ENCODE measurements at places on chromosomes 12 and 14.

DNA sequence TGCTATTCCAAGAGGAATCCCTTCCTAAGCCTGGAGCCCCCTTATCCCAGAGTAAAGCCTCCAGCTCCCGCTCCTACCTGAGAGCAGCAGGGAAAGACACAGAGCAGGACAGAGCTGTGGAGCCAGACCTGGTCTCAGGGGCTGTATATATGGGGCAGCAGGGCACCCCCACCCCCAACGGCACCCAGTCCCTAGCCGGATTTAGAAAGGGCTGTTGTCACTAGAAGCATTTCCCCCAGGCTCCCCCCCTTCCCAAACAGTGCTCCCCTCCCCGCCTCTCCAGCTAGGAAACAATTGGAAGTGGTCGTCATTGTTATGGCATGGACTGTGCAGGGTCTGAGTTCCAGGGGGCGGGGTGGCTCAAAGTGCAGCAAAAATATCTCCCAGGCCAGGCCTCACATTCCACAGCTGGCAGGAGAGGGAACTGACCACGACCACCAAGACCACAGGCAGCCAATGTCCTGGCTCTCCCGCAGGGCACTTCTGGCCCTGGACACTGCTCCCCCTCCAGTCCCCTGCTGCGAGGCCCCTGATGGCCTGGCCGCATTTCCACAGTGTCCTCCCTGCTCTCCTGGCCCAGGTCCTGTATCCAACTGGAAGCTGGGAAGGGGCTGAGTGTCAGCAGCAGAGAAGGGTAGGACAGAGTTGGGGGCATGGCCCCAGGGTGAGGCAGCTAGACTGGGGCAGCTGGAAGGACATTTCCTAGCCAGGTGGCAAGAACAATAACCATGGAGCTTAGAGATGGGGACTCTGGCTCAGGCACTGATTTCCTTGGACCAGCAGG, at the start of gene MYH7:
Gene MYH7, minus strand, starts transcription at position 118 of the 784 bp plus-strand sequence. CDS start 1,928 bp downstream, outside the sequence.
- DNase-seq = peak; percentile 39

DNA sequence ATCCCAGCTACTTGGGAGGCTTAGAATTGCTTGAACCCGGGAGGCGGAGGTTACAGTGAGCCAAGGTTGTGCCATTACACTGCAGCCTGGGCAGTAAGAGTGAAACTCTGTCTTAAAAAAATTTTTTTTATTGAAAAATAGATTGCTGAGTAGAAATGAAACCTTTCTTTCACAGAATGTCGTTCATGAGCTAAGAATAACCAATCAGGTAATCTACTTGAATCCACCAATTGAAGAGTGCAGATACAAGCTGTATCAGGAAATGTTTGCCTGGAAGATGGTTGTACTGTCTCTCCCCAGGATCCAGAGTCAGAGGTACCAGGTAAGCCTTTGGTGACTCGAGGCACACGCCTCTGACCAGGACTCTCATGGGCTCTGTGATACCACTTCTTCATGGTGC, 27.0 kb downstream of the DYNC1H1 start:
- DNase-seq = no peak

GRCh38 chr12:89890161-89890560, 181.5 kb upstream of the ATP2B1 start:
- no peak for DNase-seq

DNA sequence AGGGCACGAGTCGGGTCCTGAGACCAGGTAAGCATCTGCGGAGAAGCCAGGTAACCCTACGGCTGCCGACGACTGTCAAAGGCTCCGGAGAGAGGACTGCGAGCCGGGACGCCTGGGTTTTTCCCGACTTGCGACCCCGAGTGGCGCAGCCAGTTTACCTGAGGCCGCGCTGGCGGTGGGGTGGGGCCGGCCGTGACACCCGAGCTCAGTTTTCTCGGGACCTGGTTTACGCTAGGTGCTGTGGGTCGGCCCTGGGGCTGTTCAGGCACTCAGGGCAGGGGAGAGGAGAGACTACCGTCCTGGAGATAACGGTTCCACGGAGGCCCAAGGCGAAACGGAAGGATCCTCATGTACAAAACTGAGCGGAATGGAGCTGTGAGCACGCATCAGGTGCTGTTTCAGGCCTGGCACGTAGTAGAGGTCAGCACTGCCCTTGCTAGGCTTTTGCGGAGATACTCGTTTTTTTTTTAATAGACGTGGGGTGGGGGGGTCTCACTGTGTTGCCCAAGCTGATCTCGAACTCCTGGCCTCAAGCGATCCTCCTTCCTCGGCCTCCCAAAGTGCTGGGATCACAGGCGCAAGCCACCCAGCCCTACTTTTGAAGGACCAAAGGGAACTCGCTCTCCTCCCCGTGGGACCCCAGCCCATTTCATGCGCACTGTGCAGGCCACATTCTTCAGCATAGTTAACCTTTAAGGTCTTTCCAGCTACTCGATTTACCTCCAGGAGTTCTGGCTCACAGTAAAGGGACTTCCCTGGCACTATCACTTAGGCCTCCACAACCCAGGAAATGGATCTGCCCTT, 471 bp downstream of the MTRFR start:
- peak; percentile 11 for DNase-seq

GRCh38 chr14:71449316-71450055, 482.7 kb upstream of the RGS6 start:
- no peak for DNase-seq

- peak; percentile 23 for DNase-seq
Measured at GRCh38 chr14:36659010-36659821, 2.4 kb upstream of the PAX9 start.

- DNase-seq = peak; percentile 91
Measured at GRCh38 chr14:37594238-37594970, 645 bp downstream of the FOXA1 start.

GRCh38 chr12:71737197-71737596, 17.5 kb upstream of the RAB21 start:
- no peak for DNase-seq

DNA sequence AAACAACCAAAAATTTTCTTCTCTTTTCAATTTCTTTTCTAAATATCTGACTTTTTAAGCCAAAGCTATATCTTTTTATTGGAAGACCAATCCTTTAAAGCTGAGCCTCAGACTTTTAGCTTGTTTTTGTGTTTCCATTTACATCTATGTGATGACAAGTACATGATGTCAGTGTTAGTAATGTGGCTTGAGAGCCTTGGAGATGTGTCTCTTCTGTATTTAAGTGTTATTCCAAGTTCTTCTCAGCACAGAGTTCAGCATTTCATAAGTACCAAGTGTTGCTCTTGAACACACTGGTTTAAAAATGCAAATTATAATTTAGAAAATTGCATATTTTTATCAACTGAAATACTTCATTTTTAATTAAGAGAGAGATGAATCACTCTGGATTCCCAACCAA, 948.9 kb upstream of the FLRT2 start:
- no peak for DNase-seq

- no peak for DNase-seq
Measured at GRCh38 chr12:60535363-60535762, 939.5 kb downstream of the SLC16A7 start.

- no peak for DNase-seq
Measured at GRCh38 chr14:90549794-90550641, 153.2 kb downstream of the CALM1 start.

DNA sequence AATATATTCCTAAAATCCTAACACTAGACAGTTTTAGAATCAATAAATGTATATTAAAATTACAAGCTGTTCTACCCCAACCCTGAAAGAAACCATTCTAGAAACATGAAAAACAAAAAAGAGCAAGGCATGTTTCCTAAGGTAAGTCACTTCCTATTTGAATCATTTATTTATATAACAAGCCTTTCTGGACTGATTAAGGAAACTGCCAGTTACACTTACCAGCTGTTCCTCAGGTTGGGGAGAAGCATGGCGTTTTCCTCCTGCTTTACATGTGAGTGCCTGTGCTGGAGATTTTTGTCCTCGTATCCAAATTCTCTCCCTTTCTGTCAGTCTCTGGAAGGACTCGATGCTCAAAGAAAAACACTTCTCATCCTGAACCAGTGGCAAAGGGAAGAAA, 183.3 kb downstream of the EFCAB11 start:
- no peak for DNase-seq

DNA sequence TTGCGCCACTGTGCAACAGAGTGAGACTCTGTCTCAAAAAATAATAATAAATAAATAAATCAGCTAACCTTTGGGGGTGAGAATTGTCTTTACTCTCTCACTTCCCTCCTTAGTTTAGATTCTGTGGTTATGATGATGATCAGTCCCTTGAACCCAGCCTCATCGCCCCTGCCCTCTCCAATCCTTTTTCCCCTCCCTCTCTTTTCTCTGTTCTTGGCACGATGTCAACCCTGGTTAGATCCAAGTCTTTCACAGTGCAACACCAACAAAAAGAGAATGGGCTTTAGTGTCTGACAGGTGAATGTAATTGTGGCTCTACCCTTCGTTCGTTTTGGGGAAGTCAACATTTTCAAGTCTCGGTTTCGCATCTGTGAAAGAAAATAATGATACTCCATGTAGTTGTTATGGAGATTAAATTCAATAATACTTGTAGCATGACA, 59.0 kb downstream of the NTN4 start:
- no peak for DNase-seq

- no peak for DNase-seq
Measured at GRCh38 chr14:98182393-98183055, 1089.5 kb downstream of the BCL11B start.

- no peak for DNase-seq
Measured at GRCh38 chr14:37285220-37285619, 87.5 kb downstream of the MIPOL1 start.

- peak; percentile 46 for DNase-seq
Measured at GRCh38 chr14:77000340-77001270, 27.9 kb downstream of the IRF2BPL start.

- DNase-seq = no peak
Measured at GRCh38 chr12:87678453-87678852, 350.7 kb downstream of the C12orf50 start.

- no peak for DNase-seq
Measured at GRCh38 chr12:89179245-89179644, 173.1 kb downstream of the DUSP6 start.

DNA sequence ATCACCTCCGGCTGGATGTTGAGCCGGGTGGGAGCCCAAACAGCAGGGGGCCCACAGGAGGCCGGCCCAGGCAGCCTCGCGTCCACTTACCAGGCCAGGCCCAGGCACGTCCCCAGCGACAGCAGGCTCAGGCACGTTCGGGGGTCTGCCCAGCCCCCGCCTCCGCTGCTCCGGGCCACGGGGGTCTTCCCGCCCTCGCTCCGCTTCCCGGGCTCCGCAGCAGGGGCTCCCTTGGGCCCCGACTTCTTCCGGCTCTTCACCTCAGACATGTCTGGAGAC, 216 bp downstream of the IKBIP start:
- DNase-seq = no peak

- no peak for DNase-seq
Measured at GRCh38 chr14:51328772-51329353, 88.8 kb downstream of the TMX1 start.

- no peak for DNase-seq
Measured at GRCh38 chr12:43730283-43730682, 28.3 kb downstream of the PUS7L start.

DNA sequence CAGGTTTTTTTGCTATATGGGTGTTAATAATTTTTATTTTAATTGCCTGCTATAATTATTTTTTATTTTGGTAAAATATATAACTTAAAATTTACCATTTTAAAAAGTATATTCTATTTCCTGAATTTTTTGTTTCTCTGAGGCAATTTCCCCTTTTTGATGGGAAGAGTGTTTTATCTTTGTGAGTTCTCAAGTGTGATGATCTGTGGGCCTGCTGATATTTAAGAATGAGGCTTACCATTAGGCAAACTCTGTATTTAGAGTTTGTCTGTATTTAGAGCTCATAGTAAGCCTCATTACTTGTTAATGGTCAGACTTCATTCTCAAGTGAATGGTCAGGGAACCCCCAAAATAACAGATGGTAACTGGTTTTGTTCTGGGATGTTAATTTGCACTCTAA, 48.0 kb downstream of the WNK1 start:
- DNase-seq = no peak

Data from neural progenitor cell (in vitro differentiated cells).